ENCODE measurements at places on chromosomes 3 and 15.

DNA sequence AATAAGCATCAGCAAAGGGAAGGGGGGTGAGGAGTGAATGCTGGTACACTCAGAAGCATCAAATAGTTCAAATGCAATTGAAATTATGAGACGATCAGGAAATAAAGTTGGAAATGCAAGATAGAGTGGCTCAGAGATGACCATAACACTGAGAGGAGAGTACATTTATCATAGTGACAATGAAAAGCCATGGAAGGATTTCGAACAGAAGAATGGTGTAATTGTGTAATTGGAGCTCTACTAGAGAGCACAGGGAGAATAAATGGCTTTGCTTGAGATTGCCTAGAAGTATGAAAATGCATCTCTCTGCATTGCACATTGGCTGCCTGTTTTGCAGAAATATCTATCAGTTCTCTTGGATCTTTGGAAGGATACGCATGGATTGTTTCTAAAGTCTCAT, 163.3 kb downstream of the TP63 start:
- DNase-seq = no peak

- no peak for DNase-seq
Measured at GRCh38 chr3:61667814-61668213, 106.4 kb downstream of the PTPRG start.

DNA sequence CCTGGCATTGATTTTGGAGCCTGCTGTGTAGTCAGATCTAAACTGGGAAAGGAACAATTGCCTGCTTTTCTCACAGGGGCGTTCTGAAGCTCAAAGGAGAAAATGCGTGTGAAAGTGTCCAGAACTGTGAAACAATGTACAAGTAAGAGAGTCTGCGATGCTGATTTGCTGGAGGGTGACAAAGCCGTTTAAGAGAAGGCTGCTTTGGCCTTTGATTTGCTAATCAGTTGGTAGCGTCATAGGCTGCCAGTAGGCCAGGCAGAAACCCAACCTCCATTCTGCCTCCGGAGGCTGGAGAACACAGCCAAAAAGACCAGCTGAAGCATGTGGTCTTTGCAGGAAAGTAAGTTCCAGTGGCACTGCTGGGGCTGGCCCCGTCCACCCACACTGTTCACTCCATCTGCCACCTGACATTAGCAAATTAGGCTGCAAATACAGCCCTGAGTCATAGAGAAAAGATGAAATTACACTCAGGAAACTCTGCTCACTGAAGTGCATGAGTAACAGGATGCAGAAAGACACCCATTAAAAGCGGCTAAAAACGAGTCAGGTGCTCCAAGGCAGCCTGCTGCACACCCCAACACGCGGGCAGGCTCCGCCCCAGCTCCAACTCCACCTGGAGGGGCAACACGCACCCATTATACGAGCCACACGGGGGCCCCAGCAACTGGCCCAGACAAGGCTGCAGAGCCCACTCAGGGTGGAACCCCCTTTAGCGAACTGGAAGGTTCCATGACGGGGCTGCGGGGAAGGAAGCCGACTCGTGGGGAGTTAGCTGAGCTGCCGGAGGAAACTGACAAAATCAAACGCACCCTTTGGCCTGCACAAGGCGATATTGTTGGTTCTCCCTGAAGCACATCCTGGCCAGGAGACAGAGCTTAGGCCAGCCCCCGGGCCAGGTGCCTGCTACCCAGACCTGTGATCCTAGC, 31.6 kb downstream of the ZDHHC19 start:
- peak; percentile 80 for DNase-seq

DNA sequence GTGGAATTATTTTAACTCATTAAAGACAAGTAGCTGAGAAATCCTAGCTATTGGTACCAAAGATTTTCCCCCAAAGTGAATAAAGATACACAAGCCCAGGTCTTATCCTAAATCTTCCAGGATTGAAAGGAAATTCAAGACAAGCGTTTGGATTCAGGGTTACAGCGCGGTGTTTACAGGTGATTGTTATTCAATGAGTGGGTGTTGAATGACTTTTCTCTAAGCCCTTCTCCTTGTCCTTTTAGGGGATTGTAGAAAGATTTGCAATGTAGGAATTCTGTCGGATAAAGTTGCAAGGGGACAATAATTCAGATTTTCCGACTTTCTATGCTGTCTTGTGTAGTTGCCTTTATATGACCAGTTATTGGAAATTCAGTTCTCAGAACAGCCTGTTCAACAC, 57.2 kb downstream of the USP13 start:
- DNase-seq = no peak

- DNase-seq = no peak
Measured at GRCh38 chr3:72245183-72245811, 460.3 kb upstream of the PROK2 start.

DNA sequence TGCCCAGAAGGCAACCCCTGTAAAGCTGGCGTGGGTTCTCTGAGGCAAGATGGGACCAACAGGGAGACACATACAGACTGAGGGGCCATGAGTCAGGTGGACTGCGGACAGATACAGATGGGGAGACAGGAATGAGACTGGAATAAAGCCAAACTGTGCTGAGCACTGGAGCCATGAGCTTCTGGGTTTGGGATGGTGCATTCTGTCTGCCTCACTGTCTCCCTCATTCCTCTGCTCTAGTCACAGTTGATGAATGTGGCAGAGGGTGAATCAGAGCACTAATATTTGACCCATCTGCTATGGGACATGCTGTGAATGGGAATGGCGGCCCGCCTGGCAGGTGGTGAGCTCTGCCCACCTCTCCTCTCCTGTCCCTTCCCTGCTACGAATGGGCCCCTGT, 262.9 kb downstream of the EPHB1 start:
- DNase-seq = no peak

DNA sequence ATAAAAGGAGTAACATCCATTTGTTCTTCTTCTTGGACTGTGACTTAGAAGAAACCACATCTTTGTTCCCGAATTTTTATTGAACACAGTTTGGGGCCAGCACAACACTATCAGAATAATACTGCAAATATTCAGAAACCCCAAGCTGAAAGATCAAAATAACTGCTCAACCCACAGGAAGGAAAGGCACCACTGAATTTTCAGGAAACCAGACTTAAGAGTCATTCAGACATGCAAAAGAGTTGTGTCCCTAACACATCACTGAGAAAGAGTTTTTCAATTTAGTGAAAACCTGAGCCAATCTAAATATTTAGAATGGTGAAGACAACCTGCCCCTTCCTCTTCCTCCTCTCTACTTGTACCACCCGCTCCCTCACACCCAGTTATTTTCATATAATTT, 295.0 kb upstream of the RORA start:
- DNase-seq = no peak

- DNase-seq = no peak
Measured at GRCh38 chr3:29649815-29650547, 369.1 kb downstream of the RBMS3 start.

DNA sequence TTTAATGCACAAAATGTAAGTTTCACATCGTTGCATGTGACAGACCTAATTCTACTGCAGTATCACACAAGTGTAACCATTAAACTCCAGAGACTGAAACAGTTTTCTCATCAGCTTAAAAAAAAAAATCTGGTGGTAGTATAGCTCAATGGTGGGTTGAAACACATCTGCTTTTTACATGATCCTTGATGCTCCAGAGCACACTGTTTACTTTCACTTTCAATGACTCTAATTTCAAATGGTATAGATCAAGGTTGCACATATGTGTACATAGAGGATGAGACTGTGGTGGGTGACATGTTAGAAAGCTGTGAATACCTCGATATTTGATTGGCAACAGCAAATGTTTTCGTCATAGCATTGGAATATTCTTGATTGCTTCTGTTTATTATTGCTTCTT, 22.4 kb downstream of the MCTP2 start:
- DNase-seq = no peak

DNA sequence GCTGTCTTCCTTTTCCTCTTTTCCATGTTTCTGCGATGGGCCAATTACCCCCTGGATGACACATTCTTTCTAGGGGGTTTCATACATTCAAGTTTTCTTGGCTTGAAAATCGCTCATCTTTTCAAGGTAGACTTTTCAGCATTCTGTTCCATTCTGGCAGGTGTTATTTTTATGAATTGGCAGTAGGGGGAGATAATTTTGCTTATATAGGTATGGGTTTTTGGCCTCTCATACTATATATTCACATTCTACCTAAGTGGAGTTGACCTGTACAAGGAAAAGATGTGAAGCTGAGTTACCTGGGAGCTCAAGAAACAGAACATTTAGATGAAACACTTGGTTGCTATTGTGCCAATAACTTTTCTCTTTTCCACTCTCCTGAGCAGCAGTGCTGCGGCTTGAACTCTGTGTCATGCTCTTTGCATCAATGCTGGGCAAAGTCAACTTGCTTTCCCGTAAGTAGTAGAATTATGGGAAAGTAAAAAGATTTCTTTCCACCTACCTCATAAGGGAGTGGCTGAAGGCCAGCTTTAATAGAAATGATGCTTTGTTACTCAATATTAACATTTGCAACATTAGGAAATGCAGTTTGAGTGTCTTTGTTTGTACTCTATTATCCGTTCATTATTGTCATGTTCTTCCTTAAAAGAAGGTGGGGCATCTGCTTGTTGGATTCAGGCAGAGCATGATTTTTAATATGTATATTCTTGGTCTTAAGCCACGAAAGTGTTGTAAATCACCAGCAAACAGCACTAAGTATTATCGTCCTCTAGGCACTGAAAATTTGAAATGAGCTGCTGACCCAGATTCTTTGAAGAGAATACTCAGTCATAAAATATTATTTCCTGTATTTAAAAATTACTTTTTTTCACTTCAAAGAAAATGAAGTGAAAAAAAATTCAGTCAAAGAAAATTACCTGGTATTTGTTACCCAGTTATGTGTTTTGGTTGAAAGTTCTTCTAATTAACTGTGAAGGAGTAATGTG, 27.7 kb upstream of the MFSD1 start:
- DNase-seq = no peak

GRCh38 chr3:161920196-161920595, 423.6 kb downstream of the OTOL1 start:
- DNase-seq = no peak

GRCh38 chr15:41281236-41281635, 50.2 kb downstream of the CHP1 start:
- no peak for DNase-seq

DNA sequence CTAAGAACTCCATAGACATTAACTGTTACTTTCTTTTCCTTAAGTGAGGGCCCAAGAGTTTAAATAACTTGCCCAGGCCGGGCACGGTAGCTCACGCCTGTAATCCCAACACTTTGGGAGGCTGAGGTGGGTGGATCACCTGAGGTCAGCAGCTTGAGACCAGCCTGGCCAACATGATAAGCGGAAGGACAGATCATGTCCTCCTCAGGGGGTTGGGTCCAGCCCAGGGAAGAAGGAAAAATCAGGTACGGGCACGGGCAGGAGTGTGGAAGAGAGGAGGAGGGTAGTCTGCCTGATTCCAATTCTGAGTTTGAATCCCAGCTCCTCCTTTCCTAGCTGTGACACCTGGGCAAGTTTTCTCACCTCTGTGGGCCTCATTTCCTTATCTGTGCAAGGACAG, 118.8 kb downstream of the ANP32A start:
- no peak for DNase-seq

DNA sequence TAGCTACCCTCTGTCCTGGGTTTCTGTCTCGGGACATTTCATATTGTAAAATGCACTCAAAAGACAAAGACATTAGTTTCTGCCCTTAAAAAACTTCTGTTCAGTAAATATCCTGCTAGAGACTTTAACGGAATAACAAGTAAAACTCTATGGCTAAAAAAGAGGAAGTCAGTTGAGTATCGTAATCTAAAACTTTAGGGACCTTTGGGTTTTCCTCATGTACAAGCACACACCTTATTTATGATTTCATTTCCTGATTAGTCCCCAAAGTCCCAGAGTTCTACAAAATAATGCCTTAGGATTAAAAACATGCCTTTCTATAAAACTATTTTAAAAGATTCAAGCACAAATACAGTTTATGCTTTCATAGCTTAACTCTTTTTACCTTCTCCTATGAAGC, 585.9 kb downstream of the UNC13C start:
- no peak for DNase-seq

DNA sequence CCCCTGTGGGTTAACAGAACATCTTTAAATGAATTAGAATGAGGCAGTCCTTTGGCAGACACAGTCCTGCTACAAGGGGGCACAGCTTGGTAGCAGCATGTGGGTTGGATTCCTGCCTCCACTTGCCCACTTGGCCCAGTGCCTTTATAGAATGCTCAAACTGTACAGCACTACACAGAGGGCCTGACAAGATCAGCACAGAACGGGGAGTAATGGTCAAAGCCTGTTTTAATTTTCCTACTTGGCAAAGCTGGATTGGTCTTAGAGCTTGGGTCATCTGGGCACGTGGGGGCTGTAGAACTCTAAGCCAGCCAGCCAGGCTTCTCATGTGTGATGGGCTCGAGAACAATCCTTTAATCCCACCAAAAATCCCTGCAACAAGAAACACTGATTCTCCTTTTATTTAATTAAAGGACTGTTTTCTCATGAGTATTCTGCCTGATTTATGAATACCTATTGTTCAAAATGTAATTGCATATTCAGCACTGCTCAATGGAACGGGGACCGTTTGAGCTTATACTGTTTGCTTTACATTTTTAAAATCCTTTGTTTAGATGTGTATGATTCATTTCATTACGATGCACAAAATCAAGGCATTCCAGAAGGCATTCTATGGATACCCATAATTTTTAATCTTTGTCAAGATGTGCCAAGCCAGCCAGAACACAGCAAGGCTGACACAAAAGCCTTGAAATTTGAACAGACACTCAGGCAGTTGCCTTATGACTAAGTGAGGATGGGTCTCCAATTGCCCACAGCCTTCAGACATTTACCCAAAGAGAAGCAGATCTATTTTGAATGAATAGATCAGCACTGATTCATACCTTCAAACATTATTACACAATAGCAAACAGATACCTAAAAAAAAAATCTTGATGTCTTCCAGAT, 249.3 kb upstream of the TGFBR2 start:
- DNase-seq = no peak

DNA sequence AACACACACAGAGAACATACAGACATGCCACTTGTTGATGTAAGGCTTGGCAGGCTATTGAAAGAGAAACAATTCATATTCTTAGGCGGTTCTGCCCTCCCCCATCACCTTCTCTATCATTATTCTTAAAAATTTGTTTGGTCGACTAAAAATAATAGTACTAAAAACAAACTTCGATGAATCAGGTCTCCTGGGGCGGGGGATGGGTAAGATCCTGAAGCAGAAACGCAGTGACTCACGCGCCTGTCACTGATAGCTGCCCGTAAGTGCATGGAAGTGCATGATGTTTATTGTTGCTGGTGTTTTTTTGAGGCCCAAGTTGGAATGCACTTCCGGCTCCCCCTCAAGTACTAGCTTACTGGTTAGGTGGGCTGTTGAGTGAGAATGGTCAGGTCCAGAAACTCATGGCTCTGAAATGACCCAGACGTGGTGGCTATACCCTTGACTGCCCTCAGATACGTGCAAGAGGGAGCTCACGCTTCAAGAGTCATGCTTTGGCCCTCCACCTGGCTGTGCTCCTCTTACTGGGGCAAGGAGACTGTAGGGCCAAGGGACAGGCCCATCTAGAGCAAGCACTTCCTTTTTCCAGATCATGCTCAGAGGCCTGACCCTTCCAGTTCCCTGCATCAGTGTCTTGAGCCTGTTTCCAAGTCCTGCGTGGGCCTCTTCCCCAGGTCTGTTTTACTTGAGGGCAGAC, 10.9 kb downstream of the SMAD3 start:
- DNase-seq = no peak
